Mesothelial cell of epicardium (in vitro differentiated cells): ENCODE measurements at places on chromosomes 1 and 21.

DNA sequence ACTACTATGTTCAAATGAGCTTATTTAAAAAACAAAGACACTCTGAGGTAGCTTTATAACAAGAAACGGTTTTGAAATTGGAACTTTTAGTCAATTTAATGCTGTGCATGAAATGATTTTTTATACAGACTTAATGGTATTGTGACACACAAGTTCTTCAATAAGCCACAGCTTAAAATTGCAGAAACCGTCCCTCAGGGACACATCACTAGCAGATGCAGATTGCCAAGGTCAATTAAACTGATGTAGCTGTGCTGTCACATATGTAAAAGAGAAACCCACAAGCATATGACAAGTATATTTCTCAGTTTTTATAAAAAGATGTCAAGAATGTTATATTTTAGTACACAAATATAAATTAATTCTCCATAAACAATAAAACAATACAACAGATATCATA is 366.9 kb downstream of the DPYD start:
- no peak for DNase-seq

GRCh38 chr1:232474826-232475225 is 155.1 kb downstream of the SIPA1L2 start:
- DNase-seq: no peak

- no peak for DNase-seq
Measured at GRCh38 chr1:184509105-184509504, 122.3 kb downstream of the C1orf21 start.

DNA sequence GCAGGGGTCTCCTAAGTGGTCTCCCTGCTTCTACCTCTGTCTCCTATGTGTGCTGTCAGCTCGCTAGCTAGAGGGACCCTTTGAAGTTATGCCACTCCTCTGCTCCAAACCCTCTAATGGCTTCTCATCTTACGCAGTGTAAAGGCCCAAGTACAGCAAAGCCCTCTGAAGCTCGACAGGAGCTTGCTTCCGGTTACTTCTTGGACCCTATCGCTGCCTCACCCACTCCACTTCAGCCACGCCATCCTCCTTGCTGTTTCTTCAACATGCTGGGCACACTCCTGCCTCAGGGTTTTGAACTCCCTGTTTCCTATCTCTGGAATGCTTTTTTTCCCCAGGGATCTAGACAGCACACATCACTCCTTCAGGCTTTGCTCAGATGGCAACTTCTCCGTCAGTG is 102.3 kb upstream of the F3 start:
- no peak for DNase-seq

- no peak for DNase-seq
Measured at GRCh38 chr1:181423301-181423918, 59.9 kb upstream of the CACNA1E start.

DNA sequence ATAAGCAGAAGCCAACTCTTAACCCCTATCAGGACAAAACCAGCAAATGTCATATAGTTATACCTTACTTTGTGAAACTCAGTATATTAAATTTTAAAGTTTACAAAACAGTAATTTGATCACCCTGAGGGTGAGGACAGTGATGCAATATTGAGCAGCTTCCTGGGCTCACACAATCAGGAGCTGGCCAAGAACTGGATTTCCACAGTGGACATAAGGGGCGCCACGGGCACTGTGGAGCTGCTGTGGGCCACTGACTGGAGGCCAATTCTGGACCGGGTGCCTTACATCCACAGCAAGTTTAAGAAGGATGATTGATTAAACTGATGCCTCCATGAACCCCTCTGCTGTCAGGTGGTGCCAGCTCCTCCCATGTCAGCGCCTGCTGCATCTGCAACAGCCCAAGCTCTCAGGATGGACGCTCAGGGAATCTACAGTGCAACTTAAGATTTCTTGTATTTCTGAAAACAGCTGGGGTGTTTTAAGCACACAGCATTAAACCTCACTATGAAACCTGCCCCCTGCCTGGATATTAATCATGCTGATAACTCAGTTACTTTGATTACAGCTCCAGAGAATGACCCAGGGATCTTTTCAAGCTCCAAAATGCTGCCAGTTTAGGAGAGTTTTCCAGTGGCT is 55.9 kb downstream of the TOR3A start:
- no peak for DNase-seq

DNA sequence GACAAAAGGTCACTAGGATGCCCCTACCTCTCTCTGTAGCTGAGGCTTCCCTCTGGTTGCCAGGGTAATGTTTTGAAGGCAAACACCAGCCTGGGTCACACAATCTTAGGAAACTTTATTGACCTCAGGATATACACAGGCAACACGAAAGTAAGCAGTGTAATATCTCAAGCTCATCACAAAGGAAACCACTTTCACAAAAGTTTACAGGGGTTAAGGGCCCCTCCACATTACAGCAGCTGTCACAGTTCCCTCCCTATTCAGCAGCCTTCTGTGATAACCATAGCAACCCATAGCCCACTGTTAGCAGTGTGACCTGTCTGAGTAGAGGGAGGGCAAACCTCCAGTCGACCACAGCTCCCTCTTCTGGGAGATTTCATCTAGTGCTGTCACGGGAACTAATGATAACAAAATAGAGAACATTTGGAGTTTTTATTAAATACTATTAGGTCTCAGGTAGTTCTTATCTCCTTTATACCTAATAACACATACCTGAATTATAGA is 149.8 kb downstream of the PTPRC start:
- DNase-seq: no peak
